ENCODE measurements at places on chromosomes 12 and 14.

DNA sequence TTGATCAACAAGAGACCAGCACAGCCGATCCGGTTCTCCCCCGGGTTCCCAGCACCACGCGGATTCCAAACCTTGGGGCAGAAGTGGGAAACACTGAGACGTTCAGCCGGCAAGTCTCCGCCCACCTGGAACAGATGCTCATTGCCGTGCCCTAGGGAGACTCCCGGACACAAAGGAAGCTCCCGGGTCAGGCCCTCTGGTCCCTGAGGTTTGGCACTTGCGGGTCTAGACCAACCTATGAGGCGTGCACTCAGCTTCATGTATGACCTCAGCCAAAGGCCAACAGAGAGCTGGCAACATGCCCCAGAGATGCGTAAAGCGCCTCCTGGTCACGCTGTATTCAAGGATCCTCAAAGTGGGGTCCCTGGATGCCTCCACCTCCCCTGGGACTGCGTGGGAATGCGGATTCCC is 2.5 kb downstream of the RIMBP2 start:
- no peak for DNase-seq

- no peak for DNase-seq
Observed at GRCh38 chr12:67697443-67697842, 48.9 kb downstream of the DYRK2 start.

DNA sequence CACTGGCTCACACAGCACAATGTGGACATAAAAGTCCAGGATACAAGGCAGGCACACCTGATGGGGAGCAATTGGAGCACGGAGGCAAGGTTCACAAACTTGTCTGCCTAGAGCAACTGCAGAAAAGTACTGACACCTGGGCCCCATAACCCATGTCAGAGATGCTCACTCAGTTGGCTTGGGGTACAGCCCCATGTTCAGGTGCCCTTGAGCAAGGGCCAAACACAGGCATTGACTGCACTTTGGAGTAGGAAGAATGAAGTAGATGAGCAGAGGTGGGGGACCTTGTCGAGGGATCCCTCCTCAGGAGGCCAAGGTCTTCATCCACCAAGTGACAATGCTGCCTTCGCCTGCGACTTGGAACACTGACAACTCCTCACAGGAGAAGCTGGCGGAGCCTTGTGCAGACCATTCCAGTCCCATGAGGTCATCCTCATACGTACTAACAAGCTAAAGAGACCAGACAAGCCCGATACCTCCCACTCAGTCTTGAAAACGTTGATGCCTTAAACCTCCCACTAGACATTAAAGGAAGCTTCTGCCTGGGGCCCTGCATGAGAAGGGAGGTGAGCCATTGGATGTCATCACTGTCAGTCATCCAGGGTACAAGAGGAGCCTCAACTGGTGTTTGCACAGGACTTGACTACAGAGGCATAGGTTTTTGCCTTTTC is 42.5 kb upstream of the C14orf180 start:
- no peak for DNase-seq

- DNase-seq = no peak
Observed at GRCh38 chr14:96368534-96368933, 5.2 kb downstream of the GSKIP start.

DNA sequence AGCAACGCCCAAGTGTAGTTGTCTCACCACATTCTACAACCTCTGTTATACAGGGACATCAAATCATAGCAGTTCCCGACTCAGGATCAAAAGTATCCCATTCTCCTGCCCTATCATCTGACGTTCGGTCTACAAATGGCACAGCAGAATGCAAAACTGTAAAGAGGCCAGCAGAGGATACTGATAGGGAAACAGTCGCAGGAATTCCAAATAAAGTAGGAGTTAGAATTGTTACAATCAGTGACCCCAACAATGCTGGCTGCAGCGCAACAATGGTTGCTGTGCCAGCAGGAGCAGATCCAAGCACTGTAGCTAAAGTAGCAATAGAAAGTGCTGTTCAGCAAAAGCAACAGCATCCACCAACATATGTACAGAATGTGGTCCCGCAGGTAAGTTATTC is 123.0 kb downstream of the ARID2 start:
- DNase-seq = no peak

GRCh38 chr14:58947814-58948445 is 240.5 kb upstream of the DAAM1 start:
- DNase-seq = peak; percentile 46

GRCh38 chr14:79542121-79542520 is 669.2 kb downstream of the DIO2 start:
- DNase-seq = no peak

- no peak for DNase-seq
Observed at GRCh38 chr14:106694638-106695393, 1168.4 kb downstream of the TMEM121 start.

GRCh38 chr14:100867631-100868315 is 35.7 kb downstream of the RTL1 start:
- no peak for DNase-seq

DNA sequence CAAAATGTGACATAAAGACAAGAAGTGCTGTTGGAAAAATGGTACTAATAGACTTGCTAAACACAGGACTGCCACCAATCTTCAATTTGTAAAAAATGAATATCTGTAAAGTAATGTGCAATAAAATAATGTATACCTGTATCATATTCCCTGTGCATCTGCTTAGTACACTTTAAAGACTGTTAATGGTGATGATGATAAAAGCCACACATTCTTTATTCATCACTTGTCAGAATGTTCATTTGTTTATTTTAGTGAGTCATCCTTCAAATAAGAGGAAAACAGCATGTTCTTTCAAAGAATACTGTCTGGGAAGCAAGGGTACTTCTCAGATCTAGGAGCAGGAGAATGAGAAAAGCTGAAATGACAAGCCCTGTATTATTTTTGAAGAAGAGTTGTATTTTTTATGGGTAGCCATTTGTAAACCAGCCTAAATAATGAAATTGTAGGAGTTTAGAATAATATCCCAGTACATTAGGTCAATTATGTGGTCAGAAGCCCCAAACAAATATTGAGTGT is 78.3 kb upstream of the PSMA6 start:
- no peak for DNase-seq

DNA sequence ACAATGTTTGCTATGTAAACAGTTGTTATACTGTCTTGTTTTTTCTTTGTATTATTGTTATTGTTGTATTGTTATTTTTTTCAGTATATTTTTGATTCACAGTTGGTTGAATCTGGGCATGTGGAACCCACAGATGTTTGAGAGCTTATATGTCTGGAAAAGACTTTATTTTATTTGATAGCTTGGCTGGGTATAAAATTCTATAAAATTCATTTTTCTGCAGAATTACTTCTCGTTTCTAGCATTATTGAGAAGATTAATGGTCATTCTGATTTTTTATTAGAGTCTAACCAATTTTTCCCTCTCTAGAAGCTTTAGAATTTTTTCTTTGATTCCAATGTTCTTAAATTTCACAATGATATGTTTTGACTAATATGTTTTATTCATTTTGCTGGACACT is 188.6 kb downstream of the CRADD start:
- DNase-seq = no peak

DNA sequence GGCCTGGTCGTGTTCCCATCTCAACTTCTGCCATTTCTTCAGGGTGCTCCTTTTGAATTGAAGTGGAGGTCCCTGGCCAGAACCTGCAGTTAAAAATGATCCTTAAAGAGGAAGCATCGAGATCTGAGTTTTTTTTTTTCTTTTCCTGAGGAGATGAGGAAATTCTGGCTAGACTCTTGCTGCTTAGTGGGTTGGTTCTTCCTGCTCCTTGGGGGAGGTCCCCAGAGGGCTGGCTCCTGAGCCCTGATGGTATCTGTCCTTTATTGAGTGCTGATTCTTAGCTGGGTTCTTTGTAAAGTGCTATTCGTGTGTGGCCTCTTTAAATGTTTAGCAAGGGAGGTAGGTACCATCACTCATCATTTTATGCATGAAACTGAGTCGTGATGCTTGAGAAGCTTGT is 11.7 kb downstream of the PELI2 start:
- no peak for DNase-seq

DNA sequence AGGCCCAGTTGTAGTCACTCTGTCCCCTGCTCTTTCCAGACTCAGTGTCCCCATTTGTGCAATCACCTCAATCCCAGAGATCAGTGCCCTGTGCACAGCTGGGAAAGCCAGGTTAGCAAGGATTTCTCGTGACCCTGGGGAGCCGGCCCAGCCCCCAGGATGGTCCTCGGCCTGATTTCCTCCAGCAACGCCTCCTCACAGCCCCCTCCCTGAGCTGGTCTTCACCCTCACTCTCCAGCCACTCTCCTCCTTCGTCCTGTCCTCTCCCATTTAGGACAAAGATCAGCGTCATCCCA is 194.8 kb upstream of the C14orf180 start:
- no peak for DNase-seq

GRCh38 chr12:9883175-9883574 is 1.9 kb downstream of the KLRF2 start:
- DNase-seq = no peak

DNA sequence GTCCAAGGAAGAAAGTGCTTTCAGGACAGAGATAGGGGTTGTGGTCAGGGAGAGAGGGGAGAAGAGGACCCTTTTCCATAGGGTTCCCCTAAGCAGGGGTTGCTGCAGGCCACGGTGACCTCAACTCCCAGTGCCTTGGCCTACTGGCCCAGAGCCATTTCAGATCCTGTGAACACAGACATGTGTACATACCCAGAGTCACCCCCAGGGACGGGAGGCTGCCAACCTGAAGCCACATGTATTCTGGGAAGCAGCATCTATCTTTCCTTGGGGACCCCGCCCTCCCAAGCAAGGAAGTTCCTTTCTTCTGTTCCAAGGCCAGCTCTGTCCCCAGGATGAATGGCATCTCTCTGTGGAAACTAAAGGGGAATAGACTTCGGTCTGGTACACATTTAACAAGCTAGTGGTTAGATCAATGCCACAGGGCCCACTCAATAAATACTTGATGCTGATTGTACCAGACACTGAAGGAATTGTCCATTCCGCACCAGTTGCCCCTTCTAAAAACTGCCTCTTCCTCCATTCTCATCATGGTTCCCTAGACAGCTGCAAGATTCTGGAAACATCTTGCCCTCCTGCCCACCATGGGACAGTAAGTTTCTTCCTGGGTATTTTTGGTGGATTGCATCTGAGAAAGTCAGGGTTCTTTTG is 25.2 kb upstream of the DGLUCY start:
- no peak for DNase-seq

DNA sequence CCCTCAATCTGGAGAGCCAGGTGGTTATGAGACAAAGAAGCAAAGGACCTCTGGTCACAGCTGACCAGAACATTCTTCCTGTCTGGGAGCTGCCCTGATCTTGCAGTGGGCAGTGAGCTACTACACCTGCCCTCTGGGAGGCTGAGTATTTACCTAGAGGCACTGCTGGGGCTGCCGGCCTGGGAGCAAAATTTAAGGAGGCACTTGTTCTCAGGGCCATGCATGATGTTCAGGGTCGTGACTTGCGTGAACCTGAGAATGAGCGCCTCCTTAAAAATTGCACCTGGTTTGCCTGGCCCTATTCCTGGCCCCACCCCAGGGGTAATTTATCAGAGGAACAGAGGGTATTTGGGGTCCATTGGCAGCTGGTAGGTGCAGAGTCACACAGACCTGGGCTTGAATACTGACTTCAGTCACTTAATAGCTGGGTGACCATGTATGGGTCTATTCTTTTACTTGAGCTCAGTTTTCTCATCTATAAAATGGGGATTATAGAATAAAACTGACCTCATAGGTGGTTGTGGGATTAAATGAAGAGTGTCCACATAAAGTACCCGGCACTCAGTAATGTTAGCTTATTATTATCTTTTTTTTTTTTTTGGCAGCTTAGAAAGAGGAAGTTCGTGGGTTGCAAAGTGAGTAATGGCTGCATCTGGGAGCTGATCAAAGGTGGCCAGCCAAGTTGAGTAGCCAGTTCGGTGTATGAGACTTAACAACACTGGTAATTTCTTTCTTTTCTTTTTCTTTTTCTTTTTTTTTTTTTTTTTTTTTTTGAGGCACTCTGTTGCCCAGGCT is 107.4 kb upstream of the MED13L start:
- peak; percentile 53 for DNase-seq

GRCh38 chr14:89232265-89233070 is 184.6 kb downstream of the FOXN3 start:
- DNase-seq = no peak

GRCh38 chr12:5014269-5014668 is 29.4 kb upstream of the KCNA5 start:
- DNase-seq = no peak

DNA sequence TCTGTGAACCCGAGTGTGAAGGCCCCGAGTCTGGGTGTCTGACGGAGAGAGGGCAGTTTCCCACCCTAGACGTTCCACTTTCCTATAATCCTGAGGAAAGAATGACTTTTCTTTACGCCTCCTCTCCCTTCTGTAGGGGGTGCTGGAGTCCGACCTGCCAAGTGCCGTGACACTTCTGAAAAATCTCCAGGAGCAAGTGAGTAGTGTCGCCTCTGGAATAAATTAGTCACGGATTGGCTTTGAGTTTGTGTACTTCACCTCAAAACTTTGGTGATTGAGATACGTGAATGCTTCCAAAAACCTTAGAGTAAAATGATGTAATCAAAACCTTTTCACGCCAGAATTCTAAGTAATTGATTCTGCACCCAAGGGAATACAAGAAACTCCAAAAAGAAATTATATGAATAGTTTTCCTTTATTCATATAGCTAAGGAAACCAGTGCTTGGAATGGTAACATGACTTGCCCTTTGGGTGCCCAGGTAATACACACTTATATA is 452 bp downstream of the NGDN start:
- DNase-seq = no peak

DNA sequence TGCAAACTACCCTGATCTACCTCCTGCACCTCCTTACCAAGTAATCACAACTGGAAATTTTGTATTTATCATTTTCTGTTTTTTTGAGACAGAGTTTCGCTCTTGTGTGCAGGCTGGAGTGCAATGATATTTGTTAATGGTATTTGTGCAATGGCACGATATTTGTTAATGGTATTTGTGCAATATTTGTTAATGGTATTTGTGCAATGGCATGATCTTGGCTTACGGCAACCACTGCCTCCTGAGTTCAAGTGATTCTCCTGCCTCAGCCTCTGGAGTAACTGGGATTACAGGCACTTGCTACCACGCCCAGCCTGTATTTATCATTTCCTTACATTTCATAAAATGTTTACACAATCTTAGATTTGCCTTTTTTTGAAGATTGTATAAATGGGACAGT is 5.7 kb upstream of the NECAP1 start:
- no peak for DNase-seq

Measured in WTC11 (cell line).